ENCODE measurements at places on chromosomes 7 and 10.
A peak's percentile ranks its signal among the peaks of the same experiment; 100 is the strongest.

DNA sequence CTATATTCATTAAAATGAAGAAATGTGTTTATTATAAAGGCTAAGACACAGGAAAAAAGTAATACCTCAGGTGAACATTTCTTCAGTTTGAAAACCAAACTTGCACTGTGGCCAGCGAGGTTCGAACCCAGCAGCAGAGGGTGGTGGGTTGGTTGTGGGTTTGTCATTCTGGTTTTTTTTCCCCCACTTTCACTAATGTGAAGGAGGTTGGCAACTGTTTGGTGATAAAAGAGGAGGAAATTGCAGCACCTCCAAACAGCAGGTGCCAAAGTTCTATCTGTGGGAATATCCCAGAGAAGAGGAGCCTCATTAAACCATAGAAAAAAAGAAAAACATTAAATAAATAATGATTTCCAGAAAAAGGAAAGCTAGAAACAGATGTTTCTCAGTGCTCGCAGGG is 36.6 kb upstream of the YAE1 start:
- no peak for DNase-seq

DNA sequence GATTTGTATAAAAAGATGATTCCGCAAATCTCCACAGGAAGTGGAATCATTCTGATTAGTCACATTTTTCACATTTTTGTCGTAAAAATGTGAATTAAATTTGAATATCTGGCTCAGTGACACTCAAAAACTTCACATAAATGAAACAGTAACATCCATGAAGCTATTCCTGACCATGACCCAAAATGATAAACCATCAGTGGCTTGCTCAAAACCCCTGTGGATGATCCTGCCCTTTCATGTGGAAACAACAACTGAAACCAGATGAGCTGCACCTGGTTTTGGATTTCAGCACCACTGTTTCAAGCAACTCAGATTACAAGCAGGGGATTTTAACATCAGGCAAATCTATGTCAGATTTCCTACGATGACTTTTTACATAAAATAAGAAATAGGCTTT is 80.3 kb downstream of the AMPH start:
- DNase-seq = no peak

GRCh38 chr7:93544691-93545090 is 29.8 kb downstream of the CALCR start:
- no peak for DNase-seq

DNA sequence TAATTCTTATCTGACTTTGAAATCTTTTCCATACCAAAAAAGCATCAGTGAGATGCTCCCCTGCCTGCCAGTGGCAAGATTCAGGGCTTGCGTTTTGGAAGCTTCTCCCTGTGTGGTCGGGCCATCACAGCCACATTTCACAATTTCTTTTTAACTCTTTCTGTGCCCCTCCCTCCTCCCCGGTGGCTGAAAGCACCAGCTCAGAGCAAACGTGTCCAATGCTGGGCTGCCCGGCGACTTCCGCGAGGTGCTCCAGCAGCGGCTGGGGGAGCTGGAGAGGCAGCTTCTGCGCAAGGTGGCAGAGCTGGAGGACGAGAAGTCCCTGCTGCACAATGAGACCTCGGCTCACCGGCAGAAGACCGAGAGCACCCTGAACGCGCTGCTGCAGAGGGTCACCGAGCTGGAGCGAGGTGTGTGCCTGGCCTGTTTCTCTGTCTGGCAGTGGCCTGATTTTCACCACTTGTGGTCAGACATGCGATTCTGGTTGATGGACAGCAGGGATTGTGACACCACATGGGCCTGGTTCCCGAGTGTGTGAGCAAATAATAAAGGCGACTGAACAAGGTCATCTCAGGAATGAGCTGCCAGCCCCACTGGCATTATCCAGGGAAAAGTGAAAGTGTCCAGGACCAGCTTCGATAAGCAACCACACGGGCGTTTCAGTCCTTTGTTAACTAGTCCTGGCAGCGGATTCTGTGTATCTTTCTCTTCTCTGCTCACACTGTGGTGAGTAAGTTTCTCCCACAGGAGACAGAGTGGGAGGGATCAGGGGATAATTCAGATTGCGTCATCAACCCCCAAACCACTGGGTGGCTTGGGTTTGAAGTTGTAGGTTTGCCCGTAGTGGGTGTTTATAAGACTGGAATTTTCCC is 2.6 kb downstream of the NPTX2 start:
- no peak for DNase-seq

GRCh38 chr10:18528292-18528691 is 123.1 kb downstream of the NSUN6 start:
- no peak for DNase-seq

DNA sequence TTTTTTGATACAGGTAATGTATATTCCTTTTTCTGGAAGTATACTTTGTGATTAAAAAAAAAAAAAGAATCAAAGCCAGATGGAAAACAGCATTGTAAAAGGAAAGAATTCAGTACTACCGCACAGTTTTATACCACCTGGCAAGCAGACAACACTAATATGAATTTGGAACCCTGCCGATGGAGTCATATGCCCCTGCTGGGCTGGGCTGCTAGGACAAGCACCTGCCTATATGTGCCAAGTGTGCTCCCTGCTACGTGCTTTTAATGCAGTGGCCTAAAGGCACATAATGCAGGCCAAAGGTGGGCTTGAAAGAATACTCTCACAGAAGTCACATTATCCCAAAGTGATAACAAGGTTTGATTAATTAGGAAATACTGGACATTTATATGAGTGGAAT is 29.8 kb upstream of the WAC start:
- no peak for DNase-seq

DNA sequence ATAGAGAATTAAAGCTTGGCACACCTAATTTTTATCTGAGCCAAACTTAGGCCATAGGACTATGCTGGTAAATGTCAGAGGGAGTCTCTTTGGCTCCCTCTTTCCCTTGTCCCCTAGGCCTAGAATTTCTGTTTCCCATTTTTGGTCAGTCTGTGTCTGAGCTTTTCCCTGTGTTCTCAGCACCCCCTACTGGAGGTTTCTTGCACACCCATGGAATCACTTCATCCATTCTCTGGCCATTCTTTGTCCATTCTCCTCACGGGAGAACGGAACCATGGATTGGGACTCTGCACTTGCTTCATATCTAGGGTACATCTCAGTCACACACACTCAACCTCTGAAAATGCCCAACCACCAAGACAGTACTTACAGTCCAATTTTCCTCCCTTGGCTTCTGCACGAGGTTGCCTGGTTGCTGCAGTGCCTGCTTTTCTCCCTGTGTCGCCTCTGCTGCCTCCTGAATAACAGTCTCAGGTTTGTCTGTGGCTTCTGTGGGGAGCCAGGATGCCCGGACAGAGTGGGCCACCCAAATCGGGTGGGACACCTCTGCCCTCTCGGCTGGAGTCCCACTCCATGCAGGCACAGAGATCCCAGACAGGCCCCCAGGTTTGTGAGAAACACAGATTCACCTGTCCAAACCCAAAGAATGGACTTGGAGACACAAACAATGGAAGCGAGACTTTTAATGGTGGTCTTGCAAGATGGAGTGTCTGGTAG is 35.1 kb upstream of the DNAH11 start:
- DNase-seq = peak; percentile 43

DNA sequence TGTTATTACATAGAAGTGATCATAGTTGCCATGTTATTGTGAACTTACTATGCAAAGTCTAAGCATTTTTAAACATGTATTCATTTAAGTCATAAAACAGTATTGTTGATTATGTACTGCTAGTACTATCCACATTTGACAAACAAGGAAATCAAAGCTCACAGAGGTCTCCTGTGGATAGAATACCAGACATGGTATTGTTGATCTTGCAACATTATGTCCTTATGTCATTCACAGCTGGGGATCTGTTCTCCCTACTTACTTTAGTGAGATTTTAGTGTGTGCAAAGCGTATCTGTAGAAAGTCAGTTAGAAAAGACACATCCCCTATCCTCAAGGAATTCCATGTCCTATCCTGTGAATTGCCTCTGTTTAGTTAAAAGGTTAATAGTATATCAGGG is 106.1 kb downstream of the SND1 start:
- DNase-seq = no peak

DNA sequence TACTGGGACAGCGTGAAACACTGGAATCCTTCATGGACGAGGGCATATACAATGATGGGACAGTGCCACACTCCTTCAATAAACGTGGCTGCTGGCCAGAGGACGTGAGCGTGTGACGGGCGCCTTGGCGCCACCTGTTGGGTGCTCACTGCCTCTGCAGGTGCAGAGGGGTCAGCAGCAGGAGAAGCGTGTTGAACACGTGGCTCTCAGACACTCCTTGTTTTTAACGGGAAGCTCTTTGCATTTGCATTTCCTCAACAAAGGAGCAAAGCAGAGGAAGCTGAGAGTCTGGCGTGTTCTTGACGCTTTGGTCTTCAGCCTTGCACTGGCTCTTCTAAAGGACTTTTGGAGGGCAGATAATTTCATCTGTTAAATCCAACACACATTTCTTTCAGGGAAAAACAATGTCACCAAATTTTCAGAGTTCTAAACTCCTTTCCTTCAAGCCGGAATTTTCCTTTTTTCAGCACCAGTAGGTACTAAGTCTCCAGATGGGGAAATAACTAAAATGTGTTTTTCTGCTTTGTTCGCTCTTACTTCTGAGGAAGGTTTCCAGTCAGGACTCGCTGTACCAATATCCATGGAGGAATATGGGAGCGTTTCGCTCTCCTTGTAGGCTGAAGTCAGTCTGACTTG is 2.9 kb upstream of the GET4 start:
- peak; percentile 79 for DNase-seq

DNA sequence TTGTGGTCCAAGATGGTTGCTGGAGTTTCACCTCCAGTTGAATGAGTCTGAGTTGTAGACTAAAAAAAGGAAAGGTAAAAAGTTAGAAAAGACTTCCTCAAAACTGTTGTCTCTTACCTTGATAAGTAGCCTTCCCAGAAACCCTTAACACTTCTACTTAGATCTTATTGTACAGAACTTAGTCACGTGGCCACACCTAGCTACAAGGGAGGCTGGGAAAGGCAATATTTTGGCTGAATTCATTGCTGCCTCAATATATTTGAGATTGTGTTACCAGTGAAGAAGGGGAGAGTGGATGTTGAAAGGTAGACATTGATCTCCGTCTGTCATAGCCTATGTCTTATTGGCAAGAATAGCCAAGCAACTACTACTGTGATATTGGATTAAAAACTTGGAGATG is 35.5 kb upstream of the VDAC2 start:
- DNase-seq = no peak

- no peak for DNase-seq
These were observed at the start of gene PPP1R3A for GRCh38 chr7:113918946-113919345. TSS of gene PPP1R3A (minus strand) at chr7:113919009. CDS start at chr7:113918996, 13 bp downstream.

DNA sequence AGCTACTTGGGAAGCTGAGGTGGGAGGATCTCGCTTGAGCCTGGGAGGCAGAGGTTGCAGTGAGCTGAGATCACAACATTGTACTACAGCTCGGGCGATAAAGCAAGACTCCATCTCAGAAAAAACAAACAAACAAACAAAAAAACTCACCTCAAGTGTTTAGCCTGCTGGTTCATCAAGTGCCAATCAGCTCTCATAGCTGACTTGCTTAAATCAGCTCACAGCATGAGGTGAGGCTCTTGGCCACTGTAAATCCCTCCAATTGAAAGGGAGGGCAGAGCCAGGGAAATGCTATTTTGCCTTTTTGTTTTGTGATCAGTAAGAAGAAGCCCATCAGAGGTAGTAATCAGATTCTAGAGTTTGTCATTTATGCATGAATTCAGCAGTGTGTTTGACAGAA is 112.3 kb downstream of the RAB11FIP2 start:
- no peak for DNase-seq

DNA sequence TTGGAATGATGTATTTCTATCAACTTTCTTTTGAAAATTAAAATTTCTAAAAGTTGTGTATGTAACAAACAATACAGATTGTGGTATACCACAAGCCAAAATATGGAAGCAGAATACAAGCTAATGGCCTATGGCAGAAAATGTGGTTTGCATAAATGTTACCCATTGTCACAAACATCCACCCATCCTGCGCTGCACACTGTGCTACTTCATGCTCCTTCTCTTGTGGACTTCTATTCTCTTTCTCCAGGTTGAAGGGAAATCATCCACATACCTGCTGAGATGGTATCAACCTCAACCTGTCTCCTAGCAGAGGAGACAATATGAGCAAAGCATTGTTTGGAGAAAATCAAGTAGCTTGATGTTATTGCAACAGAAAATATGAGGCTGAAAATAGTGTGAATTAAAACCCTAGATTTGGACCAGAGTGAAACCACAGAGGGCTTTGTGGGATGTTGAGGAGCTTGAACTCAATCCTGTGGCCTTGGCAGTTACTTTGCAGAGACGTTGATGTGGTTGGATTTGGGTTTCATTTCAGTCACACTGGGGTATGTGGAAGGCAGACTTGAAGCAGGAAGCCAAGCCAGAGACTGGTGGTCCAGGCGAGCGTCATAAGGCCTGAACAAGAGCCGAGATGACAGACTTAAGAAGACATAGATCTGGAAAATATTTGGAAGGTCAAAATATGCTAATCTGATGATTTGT is 63.8 kb downstream of the ICA1 start:
- peak; percentile 46 for DNase-seq

- no peak for DNase-seq
These were observed 11.7 kb downstream of the ZYX start for GRCh38 chr7:143392875-143393266.

DNA sequence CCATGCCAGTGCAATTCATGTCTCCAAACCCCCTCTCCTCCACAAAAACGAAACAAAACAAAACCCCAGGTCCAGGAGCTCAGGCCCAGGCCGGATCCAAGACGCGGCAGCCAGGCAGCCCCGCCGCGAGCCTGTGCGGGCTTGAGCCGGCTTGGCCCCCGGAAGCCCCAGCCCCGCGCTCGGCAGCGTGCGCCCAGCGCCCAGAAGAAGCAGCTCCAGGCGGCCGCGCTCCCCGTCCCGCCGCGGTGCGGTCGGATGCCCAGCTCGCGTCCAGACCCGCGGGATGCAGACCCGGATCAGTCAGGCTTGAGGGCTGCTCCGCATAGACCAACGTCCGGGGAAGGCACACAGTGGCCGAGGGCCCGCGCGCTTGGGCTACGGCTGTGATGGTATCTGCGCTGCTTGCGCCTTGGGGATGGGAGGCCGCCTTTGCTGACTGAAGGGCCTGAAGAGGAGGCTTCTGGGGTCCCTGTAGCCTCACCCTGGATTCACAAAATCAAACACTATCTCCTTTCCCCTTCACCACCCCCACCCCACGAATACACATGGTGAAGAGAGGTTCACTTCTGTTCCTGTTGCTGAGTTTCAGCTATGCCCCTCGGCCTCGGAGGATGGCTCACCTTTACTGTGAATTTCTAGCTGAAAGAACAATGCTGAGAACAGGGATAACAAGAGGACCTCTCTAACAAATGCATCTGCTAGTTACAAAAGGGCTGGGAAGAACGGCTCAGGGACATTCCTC is 79.9 kb upstream of the EN2 start:
- no peak for DNase-seq

- DNase-seq = no peak
These were observed 100.7 kb downstream of the CDK6 start for GRCh38 chr7:92735707-92736106.

DNA sequence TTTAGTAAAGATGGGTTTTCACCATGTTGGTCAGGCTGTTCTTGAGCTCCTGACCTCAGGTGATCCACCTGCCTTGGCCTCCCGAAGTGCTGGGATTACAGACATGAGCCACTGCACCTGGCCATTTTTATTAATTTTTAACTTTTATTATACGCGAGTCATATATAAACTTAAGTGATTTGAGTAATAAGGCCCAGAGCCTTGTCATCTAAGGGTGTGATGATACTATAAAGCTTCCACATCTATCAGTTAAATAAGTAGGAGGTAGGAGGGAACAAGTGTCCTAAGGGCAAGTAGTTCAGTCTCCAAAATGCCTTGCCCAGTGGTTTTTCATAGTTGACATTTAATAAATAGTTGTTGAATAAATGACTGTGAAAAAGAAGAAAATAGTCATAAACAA is 13.3 kb upstream of the HILPDA start:
- no peak for DNase-seq

GRCh38 chr7:92253251-92253650 is 7.5 kb downstream of the ANKIB1 start:
- DNase-seq = no peak

Measured in CD4-positive, alpha-beta T cell treated with Interleukin-10 for 1 hour (primary cell).